ENCODE measurements at places on chromosomes 6 and 20.

- no peak for DNase-seq
Observed at GRCh38 chr6:89458704-89459103, 25.8 kb downstream of the ANKRD6 start.

DNA sequence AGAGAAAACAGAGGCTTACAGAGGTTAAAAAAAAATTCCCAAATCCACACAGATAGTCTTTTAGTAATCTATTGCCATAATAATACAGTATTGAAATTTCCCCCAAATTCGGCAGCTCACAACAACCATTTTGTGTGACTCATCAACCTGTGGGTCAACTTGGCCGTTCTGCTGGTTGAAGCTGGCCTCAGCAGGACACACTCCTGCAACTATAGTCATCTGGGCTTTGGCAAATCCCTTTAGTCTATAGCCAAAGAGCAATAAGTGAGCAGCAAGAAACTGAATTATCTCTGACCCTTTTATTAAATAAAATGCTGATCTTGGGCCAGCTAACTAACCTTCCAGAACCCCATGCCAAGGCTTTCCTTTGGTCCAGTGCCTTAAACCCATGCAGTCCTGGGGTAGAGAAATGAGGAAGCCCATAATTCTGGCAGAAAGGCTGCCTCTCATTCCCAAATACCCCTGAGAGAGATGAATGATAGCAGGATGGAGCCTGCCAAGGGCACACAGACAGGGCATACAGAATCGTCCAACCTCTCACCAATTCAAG lies 17.2 kb upstream of the SNAP25 start:
- DNase-seq = no peak

GRCh38 chr20:63782521-63782971 lies 43.0 kb downstream of the SLC2A4RG start:
- no peak for DNase-seq

- no peak for DNase-seq
Observed at GRCh38 chr20:10469056-10469455, 34.0 kb downstream of the SLX4IP start.

DNA sequence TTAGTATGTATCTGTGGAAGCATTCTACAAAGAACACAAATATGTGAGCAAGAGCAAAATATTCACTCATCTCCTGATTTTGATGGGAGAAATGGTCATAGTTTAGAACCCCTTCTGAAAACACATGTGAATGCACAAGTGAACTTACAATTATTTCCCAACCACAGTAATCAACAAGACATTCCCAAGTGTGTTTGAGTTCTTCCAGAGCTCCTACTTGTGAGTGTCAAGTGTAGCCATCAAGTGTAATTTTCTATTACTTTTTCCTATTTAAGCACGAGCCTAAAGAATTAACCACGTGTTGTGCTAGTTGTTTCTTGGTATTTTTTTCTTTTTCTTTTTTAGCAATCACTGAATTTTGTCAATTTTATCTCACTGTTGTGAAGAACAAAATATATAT lies 402.3 kb downstream of the NKAIN2 start:
- DNase-seq = no peak

- no peak for DNase-seq
Observed at GRCh38 chr6:45185403-45186251, 142.5 kb upstream of the RUNX2 start.

All from stimulated activated CD8-positive, alpha-beta memory T cell treated with anti-CD3 and anti-CD28 coated beads, Interleukin-15, amount 100 ng/mL, for 4 hours (primary cell).